SW 1271 (cell line): ENCODE measurements at places on chromosomes 5 and 9.

DNA sequence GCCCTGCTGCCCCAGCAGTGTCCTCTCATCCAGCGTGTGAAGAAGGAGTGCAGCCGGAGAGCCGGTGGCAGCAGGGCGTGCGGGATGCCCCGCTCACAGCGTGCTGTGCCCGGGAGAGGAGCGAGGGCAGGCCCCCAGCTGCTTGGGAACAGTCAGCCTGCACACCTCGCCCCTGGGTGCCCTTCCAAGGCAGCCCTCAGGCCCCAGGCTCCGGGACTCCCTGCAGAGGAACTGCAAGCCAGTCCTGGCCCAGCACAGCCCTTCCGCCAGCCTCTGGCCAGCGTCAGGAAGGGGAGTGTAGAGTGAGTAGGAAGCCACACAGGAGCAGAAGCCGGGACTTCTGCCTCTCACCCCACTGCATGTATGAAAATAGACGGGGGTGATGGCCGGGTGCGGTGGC is 43.5 kb downstream of the ADAMTS2 start:
- no peak for DNase-seq

DNA sequence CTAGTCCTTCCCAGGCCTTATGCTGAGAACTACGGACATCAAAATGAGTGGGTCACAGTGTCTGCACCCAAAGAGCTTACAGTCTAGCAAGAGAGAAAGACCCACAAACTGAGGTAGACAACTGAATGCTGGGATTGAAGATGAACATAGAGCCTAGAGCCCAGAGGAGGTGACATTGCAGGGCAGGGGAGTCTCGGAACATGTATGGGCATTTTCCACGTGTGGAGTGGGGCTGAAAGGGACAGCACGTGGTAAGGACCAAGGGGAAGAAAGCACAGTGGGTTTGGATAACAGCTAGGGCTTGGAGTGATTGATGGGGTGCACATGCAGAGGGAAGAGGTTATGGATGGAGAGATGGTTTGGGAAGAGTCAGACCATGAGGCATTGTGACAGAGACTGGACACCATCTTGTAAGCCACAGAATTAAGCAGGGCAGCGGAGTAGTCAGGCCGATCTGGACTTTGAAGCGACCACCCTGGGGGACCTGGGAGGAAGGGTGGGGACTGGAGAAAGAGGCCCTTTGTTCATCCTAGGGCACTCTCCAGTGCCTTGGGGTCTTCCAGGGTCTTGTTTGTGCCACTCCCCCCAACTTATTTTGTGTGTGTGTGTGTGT is 47.5 kb upstream of the SH3PXD2B start:
- DNase-seq, result no peak

DNA sequence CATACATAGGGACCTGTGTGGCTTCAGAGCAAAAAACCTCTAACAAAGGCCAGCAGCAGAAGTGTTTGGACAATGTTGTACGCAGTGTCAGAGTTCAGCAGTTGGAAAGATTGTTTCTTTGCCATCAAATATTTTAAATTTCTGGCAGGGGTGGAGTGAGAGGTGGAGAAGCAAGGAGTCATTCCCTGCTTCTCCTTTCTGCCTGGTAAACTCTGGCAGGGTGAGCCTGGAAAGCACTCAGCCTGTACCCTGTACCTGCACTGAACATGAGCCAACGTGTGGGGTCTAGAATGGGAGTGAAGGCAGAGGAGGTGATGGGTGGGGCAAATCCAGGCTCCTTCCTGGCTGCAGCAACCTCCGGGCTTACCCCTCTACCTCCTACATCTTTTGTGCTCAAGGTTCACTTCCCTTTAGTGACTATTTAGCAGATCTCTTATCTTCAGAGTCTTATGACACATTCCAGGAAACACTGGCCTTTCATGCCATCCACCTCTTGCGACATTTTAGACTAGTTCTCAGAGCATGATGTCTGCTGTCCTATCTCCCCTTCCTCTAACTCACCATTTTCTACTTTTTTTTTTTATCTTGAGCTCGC is 445.0 kb upstream of the PIK3R1 start:
- no peak for DNase-seq

DNA sequence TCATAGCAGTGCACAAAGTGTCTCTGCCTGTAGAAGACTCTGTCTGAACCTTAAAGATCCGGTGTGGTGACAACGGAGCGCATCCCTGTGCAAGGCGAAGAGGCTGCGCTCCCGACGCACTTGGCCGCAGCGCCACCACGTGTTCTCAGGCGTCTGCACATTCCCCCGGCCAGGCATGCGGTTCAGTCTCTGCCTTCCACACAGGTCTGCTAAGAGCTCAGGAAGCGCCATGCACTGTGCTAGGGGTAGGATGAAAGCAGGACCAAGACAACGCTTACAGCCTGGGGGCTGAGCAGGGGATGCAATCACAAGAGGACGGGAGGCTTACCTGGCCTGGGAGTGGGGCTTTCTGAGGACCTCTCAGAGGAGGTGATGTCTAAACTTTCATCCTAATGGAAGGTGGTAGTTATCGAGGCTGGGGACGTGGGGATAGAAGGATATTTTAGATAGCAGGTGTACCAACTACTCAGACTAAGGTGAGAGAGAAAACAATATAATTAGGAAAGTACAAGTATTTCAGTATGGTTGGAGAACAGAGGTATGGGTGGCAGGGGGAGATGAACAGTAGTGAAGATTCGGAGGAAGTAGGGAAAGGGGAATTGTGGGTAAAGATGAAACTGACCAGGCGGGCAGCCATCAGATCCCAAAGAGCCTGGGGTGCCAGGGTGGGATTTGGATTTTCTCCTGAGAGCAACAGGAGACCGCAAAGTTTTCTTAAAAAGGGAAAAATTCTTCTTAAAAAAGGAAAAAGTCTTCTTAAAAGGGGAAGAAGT is 13.3 kb downstream of the CAPSL start:
- DNase-seq, result peak; percentile 33

DNA sequence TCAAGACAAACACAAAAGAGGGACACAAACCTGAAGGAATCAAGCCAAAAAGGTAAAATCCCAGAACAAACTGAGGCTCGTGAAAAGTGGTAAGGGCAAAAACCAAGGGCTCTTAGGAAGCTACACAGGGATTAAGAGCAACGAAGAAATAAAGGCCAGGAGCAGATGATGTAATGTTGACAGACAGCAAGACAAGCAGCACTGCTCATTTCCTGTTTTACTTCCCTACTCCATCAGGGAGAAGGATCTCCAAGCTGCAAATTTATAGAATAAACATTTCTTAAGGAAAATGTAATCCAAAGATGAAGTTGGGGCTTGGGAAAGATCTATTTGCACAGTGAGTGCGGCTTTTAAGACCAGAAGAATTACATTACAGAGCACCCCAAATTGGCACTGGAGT is 182.3 kb upstream of the MAP1B start:
- DNase-seq, result peak; percentile 27

DNA sequence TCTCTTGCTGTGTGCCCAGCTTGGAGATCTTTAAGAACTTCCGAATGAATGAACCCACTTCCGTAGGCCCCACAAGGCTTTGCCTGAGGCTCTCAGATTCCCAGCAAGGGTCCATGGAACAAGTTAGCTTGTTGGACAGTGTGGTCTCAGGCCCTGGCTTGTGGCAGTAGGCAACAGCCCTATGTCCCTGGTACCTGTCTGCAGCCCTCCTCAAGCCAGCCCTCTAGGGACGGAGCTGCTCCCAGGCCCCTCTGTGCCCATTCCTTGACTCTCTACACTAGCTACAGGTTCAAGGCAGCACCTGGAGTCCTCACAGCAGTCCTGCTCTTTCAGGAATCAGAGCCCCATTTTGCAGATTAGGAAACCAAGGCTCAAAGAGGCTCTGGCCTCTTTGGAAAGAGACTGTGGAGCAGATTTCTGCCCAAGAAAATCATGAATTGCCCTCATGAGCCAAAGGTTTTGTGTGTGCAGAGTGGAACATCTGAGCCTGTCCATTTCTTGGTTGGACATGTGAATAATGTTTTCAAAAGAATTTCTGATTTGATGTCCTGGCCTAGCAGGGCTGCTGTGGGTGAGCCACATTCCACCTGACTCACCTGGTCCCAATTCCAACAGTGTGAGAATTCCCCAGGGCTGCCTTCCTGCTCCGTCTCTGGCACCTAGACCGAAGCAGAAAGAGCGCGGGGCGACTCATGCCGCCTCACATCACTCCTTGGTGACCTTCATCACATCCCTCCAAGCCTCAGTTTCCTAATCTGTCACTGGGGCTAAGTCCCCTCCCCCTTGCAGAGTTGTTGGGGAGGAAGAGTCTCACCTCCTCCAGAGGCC is 131.7 kb downstream of the BARX1 start:
- no peak for DNase-seq

DNA sequence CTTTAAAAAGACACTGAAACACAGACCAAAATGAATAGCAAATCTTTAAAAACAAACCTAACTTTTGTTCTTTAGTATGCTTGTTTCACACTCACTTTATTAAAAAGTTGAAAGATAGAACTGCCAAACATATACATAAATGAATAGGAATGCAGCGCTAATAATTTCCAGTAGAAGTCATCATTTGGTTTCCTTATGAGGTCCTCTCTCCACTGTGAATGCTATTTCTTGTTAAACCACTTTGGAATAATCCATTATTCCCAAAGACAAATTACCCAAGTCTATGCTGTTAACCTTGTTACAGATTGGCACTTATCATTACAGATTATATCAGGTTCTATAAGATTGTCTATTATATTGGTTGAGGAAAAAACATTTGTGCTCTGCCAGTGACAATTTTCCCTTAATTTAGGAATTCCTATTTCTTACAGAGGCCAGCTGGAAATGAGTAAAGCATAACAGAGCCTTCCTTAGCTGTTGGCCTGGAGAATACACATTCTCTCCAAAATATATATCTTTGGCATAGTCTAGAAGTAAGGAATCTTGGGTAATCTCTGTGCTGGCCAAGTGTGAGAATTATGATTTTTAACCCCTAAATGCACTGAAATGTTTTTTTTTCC is 29.3 kb upstream of the MINAR2 start:
- DNase-seq, result no peak

DNA sequence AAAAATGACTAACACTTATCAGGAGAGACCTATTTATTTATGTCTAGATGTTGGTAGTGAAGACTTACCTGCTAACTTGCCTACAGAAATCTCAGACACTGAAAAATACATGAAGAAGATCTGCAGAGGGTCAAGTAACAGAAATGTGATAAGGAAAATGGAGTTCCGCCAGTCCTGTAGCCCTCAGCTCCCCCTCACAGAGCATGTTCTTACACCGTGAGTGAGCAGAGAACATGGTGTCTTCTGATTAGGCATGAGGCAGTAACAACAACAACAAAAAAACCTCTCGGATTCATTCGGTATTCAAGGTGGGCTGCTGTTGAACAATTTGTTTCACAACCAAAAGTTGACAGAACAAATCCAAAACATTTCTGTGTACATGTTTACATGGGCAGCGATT is 162.0 kb upstream of the SNX2 start:
- no peak for DNase-seq

DNA sequence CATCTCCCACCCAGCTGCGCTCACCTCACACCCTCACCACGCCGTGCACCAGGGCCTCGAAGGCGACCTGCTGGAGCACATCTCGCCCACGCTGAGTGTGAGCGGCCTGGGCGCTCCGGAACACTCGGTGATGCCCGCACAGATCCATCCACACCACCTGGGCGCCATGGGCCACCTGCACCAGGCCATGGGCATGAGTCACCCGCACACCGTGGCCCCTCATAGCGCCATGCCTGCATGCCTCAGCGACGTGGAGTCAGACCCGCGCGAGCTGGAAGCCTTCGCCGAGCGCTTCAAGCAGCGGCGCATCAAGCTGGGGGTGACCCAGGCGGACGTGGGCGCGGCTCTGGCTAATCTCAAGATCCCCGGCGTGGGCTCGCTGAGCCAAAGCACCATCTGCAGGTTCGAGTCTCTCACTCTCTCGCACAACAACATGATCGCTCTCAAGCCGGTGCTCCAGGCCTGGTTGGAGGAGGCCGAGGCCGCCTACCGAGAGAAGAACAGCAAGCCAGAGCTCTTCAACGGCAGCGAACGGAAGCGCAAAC is 1.1 kb downstream of the POU4F3 start:
- DNase-seq, result no peak

DNA sequence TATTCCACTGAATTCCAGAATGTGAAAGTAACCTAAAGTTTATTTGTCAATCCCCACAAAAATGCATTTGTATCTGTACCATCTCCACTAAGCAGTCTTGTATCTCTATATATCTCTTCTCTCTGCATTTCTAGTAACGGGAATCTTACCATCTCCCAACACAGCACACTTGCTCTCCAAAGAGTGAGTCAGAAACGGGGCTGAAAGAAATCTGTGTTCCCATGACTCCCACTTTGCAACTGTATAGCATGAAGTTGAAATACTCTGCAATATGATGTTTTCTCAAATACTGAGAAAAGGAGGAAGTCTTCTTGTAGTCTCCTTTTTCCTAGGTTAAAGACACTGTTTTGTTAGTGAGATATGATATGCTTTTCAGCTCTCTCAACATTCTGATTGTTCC is 848.8 kb upstream of the ACO1 start:
- DNase-seq, result no peak

GRCh38 chr9:80501635-80502034 is 929.9 kb downstream of the TLE4 start:
- DNase-seq, result no peak

- no peak for DNase-seq
Measured at GRCh38 chr9:133113163-133113948, 7.7 kb downstream of the RALGDS start.

DNA sequence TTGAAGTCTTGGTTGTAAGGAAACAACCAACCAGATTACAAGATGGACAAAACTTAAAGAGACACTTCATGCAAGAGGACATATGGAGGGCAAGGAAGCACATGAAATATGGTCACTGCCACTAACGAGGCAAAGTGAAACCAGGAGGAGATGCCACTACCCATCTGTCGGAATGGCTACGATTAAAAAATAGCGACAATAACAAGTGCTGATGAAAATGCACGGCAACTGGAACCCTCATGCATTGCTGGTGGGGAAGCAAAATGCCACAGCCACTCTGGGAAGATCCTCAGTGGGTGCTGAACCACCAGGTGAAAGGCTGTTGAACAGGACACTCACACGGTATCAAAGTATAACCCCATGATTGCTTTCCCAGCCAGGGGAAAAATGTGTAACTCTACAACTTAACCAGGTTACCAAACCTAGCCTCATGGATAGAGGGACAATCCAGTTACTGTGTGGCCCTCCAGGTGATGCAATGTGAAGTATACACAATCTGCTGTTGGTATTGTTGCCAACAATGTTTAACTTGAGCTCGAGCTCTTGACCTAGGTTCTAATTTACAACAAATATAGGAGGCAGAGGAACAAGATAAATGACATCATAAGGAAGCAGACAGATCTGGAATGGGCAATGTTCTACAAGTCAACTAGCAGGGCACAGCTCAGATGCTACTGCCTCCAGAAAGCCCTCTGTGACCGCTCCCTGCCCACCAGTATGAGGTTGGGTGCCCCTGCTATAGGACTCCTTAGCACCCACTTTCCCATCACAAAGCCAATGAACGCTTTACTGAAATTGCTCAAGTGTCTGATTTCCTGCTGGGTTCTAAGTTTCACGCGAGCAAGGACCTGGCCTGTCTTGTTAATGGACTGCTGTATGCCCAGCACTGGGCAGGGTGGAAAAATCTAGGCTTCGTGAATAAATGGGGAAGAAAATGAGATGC is 25.8 kb downstream of the SH3PXD2B start:
- no peak for DNase-seq

DNA sequence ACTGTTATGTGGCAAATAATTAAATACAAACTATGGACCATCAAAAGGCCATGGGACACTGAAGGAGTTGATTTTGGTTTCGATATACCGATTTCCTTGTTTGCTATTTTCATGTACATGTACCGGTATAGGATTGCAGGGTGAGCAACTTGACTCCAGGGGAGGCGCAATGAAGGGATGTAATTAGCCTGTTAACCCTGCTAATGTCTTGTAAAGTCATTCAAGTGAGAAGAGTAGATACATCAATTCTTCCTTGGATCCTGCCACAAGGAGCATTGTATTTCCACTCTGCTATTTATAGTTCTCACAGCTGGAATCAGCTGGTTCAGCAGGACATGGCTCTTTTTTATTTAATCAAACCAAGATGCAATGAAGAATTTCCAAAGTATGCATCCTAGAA is 102.0 kb downstream of the STK32A start:
- no peak for DNase-seq
